DMS 273 treated with DMSO at 0.1 percent for 48 hours (cell line): ENCODE measurements at places on chromosomes 2 and 18.

DNA sequence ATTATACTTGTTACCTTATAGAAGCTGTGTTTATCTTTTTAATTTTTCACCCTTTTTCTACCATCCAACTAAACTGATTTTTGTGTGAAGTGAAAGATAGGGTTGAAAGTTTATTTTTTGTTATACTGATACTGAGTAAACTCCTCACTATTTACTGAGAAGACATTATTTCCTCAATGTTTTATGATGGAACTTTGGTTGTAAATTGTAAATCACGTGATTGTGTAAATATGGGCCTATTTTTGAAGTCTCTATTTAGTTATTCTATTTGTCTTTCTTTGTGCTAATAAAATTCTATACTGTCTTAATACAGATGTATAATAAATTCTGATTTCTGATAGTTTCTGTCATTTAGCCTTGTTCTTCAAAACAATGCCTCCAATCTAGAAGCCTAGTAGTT, 697.2 kb upstream of the SLC8A1 start:
- DNase-seq: no peak

GRCh38 chr2:96801005-96801785, 14.9 kb upstream of the CNNM3 start:
- no peak for DNase-seq

- no peak for DNase-seq
These were observed 208.6 kb upstream of the HAAO start for GRCh38 chr2:43001055-43001378.

GRCh38 chr2:83941886-83942285, 517.2 kb downstream of the SUCLG1 start:
- no peak for DNase-seq
